ENCODE measurements at places on chromosomes 16 and 17.
A peak's percentile ranks its signal among the peaks of the same experiment; 100 is the strongest.

DNA sequence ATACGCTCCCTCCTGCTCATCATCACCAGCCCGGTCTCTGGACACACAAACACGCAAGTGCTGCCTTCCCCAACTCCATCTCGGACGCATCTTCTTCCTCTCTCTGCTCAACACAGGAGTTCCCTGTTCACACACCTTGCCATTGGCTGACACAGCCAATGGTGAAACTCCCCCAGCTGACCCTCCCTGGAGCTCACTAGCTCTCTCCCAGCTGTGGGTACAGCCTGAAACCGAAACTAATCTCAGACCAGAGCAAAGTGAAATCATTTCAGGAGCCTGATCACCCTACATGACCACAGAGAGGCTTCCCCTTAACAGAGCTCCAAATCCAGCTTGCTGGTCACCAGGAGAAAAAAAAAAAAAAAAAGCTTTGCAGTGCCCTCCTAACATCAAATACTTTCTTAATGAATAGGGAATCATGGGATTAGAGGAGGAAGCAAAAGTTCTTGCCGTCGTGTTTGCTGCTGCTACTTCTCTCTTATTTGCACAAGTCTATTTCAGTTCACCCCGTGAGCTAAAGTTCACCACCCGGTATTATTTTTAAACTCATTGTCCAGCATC, 8.3 kb downstream of the CUEDC1 start:
- no peak for DNase-seq

- DNase-seq: no peak
These were observed 5.3 kb downstream of the CMTM4 start for GRCh38 chr16:66691234-66691633.

DNA sequence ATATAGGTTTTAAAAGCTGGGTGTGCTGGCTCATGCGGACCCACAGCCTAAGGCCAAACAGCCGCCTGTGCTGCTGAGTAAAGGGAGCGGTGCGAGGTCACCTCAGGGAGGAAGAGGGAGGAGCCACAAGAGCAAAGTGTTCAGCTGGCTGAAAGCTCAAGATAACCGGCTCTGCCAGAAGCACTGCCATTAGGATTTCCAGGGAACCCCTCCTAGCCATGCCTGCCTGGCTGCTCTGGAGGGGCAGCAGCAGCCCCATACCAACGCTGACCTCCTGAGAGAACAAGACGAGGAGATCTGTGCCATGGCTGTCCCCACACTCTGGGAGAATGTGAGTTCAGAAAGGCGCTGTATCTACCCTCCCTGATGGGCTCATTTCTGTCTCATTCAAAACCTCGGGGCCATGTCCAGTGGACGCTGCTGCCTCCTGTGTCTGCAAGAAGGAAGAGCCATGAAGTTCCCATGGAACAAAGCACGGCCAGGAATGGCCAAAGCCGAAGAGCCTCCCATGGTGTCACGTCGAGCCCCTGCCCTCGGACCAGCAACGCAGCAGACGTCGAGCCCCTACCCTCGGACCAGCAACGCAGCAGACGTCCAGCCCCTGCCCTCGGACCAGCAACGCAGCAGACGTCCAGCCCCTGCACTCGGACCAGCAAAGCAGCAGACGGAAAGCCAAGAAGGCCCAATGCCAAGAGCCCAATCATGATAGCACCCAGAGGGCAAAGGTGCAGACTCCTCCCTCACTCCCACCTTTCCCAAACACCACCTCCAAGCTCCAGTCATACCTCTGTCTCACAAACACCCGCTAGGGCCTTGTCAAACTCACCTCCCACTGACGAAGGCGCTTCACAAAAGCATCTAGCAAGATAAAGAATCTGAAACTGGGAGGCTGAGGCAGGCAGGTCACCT, 107.0 kb downstream of the ANKRD11 start:
- DNase-seq: no peak

DNA sequence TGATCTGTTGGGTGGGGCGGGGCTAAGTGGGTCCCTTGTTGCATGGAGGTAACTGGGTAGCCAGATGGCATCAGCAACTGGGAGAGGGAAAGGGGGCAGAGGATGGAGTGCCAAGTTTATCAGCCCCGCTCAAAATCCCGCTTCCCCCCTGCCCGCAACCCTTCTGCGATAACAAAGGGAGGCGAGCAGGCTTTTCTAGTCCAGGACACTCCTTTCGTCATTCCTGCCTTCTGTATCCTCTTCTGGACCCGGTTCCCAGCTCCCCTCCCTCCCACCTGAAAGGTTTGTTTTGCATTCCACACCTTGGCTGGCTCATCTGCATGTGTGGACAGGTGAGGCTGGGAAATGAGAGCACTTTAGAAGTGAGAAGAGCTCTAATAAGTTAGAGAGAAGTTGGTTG, 53.3 kb downstream of the HLF start:
- DNase-seq: no peak

DNA sequence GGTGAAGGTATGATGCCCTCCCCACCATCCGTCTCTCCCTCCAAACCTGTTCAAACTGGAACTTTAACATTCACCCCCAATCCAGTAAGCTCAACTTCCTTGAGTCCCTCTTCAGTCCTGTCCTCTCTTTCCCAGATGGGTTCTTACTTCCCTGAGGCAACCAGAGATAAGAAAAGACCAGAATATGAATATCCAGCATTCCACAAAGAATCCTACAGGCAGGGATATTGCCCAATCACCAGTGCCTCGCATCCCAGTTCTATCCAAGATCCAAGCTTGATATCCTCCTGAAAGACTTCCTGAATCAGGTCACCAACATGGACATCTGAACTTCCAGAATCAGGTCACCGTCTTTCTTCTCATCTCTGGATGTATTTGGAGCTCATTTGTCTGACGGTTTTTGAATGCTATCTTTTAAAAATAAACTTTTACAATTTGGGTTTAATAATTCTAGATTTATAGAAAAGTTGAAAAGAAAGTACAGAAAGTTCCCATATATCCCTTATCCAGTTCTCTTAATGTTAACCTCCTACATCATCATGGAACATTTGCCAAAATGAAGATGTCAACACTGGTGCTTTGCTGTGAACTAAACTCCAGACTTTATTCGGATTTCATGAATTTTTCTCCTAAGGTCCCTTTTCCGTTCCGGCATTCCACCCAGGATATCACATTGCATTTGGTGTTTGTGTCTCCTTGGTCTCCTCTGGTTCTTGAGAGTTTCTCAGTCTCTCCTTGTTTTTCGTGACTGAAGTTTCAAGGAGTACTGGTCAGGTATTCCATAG, 13.7 kb upstream of the COL1A1 start:
- DNase-seq: no peak

GRCh38 chr16:17770104-17770503, 299.3 kb upstream of the XYLT1 start:
- DNase-seq: no peak

DNA sequence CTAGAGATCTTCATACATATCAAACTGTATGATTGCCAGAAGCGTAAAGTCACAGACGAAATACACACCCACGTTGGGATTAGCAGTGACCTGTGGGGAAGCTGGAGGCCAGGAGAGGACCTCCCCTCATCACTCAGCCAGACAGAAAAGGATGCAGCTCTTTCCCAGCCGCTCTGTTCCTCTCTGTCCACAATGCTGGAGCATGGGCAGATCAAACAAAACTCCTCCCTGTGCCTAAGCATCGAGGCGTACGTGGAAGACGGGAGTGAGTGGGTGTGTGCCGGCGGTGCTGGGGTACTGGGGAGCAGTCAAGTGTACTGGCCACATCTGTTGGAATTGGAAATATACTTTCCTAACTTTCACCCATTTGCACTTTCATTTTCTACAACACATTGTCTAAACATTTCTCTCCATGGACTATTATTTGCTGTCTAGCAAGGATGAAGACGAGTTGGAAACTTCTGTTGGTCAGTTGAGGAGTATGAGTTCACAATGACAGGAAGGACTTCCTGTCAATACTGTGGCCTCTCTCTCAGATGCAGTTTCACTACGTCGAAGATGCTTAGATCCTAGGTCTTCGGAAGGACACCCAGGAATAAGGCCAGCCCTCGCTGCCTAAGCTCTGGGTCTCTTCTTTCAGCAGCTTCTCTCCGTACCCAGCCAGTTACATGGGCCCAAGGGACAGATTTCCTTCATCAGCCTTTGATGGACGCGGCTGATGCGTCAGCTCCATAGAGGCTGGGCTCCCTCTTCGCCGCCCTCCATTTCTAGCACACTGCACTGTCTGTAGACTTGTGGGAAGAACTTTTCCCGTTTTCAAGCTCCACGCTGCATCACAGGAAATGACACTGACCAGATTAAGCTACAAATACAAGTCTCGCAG, 30.6 kb upstream of the ENDOV start:
- no peak for DNase-seq

DNA sequence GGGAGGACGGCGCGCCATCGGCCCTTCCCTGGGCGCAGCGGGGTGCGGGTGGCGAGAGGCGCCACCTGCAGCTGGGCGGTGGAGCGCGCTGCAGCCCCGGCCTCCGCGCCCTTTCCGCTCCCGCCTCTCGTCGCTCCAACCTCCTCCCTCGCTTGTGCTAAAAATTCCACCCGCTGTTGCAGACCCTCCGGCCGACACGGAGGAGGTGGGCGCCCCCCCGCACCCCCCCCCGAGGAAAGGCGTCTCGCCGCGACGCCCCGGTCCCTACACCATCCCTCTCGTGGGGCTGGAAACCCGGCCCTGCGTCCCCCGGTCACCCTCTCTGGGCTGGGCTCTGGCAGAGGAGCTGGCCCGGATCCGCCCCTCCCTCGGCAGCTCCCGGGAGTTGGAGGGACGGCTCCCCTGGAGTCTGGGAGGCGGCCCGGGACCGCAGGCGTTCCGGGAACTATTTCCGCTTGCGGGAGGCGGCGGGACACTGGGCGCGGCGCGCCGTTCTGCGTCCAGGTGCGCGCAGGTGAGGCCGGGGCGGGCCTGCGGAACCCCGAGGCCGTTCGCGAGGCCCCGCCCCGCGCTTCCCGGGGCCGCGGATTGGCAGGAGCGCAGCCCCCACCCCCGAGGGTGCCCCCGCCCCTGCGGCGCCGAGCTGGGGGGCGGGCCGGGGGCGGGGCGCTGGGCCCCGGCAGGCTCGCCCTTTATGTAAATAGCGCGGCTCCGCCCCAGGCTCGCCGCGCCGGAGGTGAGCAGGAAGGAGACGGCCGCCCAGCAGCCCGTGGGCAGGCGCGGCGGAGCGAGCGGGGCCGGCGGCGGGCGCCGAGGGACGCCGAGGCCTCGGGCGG, at the start of gene LLGL2:
TSS of gene LLGL2 (plus strand) at position 728 of the 836 bp plus-strand sequence. CDS start 17,730 bp downstream, outside the sequence.
- DNase-seq: peak; percentile 57

- DNase-seq: no peak
These were observed 137.7 kb upstream of the CORO6 start for GRCh38 chr17:29760279-29761039.

DNA sequence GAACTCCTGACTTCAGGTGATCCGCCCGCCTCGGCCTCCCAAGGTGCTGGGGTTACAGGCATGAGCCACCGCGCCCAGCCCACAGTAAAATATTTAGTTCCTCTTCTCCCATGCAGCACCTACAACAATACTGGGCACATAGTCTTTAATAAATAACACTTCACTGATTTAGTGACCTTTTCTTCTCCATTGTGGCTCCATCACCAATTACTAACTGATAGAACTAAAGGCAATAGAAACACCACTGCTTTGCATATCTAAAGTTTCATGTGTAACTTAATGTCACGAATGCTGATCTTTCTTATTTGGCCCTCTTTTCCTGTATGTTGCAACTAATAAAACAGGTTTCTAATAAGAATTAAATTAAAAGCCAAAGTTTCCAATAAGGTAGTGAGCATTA, 38.9 kb downstream of the TRIM37 start:
- DNase-seq: no peak

GRCh38 chr17:4948166-4948930, at the start of gene PFN1:
PFN1 (minus strand) TSS chr17:4948530; CDS start chr17:4948394, 136 bp downstream.
- peak; percentile 69 for DNase-seq

GRCh38 chr17:33090806-33091205, 99.2 kb downstream of the SPACA3 start:
- no peak for DNase-seq

- DNase-seq: no peak
These were observed 16.8 kb upstream of the ZNF287 start for GRCh38 chr17:16585796-16586195.

- no peak for DNase-seq
These were observed 32.5 kb downstream of the IST1 start for GRCh38 chr16:71927787-71928186.

DNA sequence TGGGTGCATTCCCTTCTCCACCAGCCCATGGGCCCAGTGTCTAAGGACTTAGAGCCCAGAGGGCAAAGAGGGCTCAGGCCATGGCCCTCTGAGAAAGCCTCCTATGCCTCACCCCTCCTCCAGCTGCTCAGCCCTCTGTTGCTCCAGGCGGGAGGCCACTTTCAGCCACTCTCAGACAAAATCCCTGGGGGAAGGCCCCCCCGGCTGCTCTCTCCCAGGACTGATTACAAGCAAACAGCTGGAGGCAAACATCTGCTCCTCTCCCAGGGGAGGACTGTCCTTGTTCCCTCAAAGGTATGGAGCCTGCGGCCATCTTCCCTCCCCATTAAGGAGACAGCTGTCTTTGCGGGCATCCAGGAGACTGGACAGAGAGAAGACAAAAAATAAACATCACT, 54.9 kb upstream of the DLX4 start:
- DNase-seq: no peak

DNA sequence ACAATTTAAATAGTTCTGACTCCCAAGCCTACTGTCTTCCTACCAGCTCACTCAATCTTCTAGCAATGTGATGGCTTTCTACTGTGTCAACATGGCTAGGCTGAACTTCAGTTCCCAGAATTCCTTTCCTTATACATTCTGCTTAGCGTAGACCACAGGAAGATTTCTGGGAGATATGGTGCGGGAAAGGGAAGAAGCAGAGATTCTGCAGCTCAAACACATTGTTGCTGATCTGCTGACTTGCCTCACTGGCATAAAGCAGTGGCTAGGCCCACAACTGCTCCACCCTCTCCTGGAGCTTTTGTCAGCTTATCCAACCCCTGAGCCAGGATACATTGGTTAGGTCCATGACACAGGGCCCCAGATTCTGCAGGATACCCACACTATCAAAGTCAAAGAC, 58.8 kb downstream of the GAS7 start:
- DNase-seq: no peak

GRCh38 chr17:82536512-82537201, 17.1 kb downstream of the FOXK2 start:
- DNase-seq: no peak

DNA sequence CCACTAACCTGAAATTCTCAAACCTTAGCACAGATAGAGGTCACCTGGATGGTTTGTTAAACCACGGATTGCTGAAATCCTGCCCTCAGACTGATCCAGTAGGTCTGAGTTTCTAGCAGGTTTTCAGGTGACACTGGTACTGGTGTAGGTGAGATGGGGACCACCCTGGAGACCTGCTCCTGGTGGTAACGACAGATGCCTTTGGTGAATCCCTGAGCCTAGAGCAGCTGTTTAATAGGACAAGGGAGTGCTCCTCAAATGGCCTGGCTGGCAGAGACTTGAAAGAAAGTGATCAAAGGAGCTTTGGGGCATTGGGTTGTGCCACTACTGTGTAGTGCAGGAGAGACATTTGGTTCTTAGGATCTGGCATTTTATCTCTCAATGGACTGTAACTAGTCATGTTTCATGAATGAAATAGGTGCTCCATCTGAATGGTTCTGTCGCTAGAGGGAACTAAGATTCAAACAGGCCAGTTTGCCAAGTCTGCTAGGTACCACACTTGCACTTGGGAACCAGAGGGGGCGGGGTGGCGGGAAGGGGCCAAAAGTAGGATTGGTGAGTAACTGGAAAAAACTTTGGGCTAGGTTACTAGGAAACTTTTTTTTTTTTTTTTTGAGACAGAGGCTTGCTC, 2.9 kb upstream of the IFI35 start:
- no peak for DNase-seq

GRCh38 chr17:10718547-10718946, 11.3 kb downstream of the TMEM220 start:
- no peak for DNase-seq

- no peak for DNase-seq
These were observed 39.5 kb downstream of the RCVRN start for GRCh38 chr17:9865586-9865985.

Data from NT2/D1 (cell line).